ENCODE measurements at places on chromosomes 2 and 18. TPM values are rescaled to one million over a fixed set of nuclear protein-coding genes. Genes with fewer than 3 reads are reported as not detected.
A peak's percentile ranks its signal among the peaks of the same experiment; 100 is the strongest.

- DNase-seq = no peak
Observed at GRCh38 chr2:128558441-128558840, 239.8 kb upstream of the HS6ST1 start.

DNA sequence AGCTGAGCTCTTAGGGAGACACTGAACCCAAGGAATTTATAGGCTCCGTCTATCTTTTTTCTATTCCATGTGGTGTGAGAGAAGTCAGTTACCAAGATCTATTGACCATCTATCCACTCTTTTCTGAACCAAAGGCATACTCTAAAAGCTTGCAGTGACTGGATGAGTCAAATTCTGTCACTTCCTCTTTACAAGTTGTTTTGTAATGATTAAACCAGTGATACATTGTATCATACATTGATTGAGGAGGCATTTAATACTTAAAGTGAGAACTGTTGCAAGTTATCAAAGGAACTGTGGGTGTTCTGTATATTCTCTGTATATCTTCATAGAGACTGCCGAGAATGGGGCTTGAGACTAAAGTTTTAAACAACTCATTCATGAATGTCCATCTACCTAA is 188.8 kb downstream of the CAMKMT start:
- DNase-seq = peak; percentile 48

DNA sequence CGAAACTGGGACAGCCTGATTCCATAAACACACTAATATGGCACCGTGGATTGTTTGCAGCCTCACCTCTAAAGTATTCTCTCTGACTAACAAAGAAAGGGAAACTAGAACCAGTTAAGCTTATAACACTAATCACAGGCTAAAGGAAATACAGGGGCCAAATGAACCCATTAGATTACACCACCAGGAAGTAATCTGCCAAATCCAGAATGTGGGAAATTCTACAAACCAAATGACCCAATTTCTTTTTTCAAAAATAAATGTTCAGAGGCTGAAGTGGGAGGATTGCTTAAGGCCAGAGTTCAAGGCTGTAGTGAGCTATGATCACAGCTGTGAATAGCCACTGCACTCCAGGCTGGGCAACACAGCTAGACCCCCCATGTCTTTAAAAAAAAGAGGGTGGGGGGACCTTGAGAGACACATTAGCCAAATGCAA is 1.5 kb upstream of the MPPE1 start:
- no peak for DNase-seq

QPCT gene
- 0.26 TPM for total RNA-seq

DNA sequence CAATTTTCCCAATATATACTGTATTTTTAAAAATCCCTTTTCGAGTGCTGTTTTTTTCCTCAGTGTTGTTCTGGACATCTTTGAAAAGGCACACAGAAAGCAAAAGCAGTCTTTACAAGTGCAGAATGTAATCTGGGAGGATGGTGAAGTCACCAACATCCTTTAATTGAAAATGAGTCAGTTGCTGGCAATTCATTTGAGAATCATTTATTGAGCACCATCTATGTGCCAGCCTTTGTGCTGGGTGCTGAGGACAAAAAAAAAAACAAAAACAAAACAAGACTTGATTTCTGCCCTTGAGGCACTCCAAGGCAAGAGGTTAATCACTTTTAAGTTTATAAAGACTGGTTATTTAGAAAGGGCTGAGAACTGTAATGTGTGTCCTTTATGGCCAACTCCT is 46.7 kb upstream of the ACVR1 start:
- DNase-seq = peak; percentile 15

DNA sequence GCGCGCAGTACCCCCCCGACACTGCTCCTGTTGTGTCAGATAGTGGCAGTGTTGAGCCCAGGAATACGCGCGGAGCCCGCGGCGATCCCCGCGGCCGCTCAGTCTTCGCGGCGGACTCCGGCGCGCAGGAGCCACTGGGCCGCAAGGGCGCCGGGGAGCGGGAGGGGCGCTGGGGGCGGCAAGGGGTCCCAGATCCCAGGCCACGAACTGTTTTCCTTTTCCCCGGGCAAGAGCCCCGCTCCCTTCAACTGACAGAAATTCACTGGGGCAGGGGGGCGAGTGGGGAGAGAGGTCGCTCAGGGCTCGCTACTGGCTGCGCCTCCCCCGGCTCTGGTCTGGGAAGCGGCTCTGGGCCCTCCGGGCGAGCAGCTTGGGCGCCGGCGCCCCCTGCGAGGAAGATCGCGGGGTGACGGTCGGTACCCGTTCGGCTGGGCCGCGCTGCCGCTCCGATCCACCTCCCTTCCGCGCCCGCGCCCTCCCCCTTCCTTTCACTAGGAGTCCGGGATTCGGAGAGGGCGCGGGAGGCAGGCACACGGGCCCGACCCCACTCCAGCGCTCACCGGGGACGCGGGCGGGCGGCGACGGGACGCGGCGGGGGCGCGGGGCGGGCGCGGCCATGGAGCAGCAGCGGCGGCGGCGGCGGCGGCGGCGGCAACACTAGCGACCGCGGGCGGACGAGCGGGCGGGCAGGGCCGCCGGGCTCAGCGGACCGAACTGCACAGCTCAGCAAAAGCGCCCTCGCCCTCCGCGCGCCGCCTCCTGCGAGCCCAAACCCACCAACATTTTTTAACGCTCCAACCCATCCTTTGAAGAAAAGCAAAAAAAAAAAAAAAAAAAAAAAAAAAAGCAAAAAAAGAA is 1.4 kb upstream of the SETBP1 start:
- DNase-seq = peak; percentile 83

GRCh38 chr18:39960550-39960949 is 1994.5 kb upstream of the PIK3C3 start:
- peak; percentile 56 for DNase-seq

DNA sequence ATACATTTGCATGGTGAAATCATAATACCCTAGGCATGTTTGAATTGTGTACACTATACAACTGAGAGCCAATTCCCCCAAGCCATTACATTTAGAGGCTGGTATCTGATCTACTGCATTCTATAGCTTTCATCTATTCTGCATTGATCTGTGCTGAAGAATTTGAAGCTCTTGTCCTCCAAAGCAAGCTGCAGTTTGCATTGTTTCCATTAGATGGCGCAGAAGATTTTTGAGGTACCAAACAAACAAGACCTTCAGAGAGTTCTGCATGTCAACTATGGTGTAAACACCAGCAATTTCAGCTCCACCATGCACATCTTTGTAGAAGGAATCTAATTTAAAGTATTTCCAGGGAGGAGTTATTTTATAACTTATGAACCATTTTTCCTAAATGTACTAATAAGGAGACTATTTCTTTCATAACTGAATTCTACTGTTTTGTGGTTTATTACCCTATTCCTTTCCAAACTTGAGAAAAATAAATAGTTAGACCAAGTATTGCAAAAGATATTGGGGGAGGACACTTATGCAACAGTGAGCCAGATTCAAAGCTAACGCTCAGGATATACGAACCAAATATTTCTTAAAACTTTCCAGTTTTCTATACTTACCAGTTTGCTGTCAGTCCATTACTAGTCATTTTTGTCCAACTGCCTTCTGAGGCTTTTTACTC is 761.8 kb upstream of the ACVR2A start:
- peak; percentile 46 for DNase-seq

All from HT1080 (cell line).